Colonic mucosa (tissue), 4 donors: ENCODE measurements at places on chromosomes 11 and 22. TPM values are rescaled to one million over a fixed set of nuclear protein-coding genes. Genes with fewer than 3 reads are reported as not detected.

GRCh38 chr22:22703715-22704114 is 59.3 kb downstream of the GGTLC2 start:
- DNase-seq = no peak

DNA sequence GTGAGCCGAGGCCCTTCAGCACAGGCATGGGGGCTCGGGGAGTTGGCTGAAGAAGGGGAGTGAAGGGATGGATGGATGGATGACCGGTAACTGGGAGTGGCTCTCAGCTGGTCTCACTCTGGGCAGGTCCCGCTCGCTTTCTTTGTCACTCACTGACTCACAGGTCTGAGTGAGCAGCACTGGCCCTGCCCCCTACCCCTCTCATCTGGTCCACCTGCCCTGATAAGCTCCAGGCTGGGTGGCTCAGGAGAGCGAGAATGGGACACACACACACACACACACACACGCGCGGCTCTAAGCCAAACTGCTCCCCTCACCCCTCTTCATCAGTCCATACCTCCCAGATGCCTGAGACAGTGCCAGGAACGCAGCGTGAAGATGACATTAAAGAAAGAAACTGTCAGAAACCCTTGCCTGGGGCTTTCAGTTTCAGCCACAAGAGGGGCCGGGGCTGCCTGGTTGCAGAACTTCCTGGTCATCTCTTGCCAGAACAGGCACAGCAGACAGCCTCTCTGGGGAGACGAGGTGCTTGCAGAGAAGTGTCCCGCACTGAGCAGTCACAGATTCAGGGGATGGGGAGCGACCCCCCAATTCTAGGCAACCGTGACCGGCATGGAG is 16.5 kb upstream of the SHISAL1 start:
- DNase-seq = no peak

- DNase-seq = no peak
Measured at GRCh38 chr11:36976741-36977140, 378.7 kb upstream of the RAG2 start.

- no peak for DNase-seq
Measured at GRCh38 chr11:11157185-11157584, 195.9 kb downstream of the CSNK2A3 start.

GRCh38 chr11:8928205-8928604 is 4.5 kb downstream of the C11orf16 start:
- no peak for DNase-seq

- no peak for DNase-seq
Measured at GRCh38 chr11:103681855-103682254, 354.6 kb upstream of the DDI1 start.

DNA sequence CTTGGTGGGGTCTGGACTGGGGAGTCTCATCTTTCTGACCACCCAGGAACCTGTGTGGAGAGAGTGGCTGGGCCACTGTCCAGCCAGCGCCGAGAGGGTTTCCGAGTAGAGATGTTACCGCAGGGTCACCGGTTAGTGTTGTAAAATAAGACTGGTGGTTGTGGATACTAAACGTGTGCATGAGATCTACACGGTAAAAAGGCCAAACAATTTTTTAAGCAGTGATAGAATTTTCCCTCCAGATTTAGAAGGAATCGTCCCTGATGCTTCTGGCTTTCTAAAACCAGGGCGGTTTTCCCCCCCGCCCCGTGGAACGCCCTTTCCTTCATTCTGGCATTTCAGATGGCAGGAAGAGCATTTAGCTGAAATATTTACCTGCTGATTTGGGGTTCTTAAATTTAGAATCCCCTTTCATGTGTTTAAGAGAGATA is 72.6 kb upstream of the PPARA start:
- no peak for DNase-seq

DNA sequence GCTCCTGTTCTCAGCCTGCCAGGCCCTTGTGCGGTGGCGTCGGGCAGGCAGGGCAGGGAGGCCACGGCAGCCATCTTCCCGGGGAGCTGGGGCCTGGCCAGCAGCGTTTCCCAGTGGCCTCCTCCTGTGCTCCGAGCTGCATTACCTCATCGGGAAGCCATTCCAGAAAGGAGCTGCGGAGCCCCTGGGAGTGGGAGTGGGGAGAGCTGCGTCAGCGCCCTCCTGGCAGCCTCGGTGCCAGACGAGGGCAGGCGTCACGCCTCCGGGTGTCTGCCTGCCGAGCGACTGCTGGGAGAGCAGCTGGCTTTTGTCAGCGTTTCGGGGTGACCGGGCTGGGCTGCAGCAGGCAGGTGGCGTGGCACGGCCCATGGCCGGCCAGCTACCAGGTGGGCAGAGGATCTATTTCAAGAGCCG is 30.9 kb upstream of the WNT7B start:
- DNase-seq = no peak

GRCh38 chr22:30261134-30261533 is 5.5 kb downstream of the OSM start:
- no peak for DNase-seq

GRCh38 chr22:40084246-40084645 is 89.5 kb downstream of the FAM83F start:
- no peak for DNase-seq

- no peak for DNase-seq
Measured at GRCh38 chr11:35825386-35825785, 118.5 kb upstream of the LDLRAD3 start.

Gene OR2AT4
- not detected for total RNA-seq

Gene TRIM49
- not detected for total RNA-seq

Gene FGF3
- total RNA-seq = not detected

Gene PLEKHB1
- 12.3 TPM for total RNA-seq

Gene POU2AF3
- total RNA-seq = 7.9 TPM

Gene APOBEC3H
- not detected for total RNA-seq

Gene MB
- 8.8 TPM for total RNA-seq

Gene CCDC73
- total RNA-seq = not detected
